Smooth muscle cell of trachea (primary cell): ENCODE measurements at places on chromosomes 1 and 21. TPM values are rescaled to one million over a fixed set of nuclear protein-coding genes. Genes with fewer than 3 reads are reported as not detected.

The PDC gene
- total RNA-seq: not detected in 2 replicates

The IL22RA1 gene
- 0.15 and 0.17 TPM in 2 replicates for total RNA-seq

The CAPN8 gene
- not detected in 2 replicates for total RNA-seq

The KMO gene
- total RNA-seq: 0.17 TPM in 1 of 2 replicates, not detected in the other

The CFHR4 gene
- under 0.01 TPM in 1 of 2 replicates, not detected in the other for total RNA-seq

The KRTAP6-1 gene
- not detected in 2 replicates for total RNA-seq

The IFNLR1 gene
- total RNA-seq: not detected in 2 replicates

The CD1E gene
- total RNA-seq: not detected in 2 replicates

The RNU1-4 gene
- total RNA-seq: under 0.01 TPM in 2 replicates

The OTUD3 gene
- 3.6 and 5.4 TPM in 2 replicates for total RNA-seq
